ENCODE measurements at places on chromosomes 1 and 21. TPM values are rescaled to one million over a fixed set of nuclear protein-coding genes. Genes with fewer than 3 reads are reported as not detected.
A peak's percentile ranks its signal among the peaks of the same experiment; 100 is the strongest.

Gene SLFNL1
- total RNA-seq: 0.35 TPM

DNA sequence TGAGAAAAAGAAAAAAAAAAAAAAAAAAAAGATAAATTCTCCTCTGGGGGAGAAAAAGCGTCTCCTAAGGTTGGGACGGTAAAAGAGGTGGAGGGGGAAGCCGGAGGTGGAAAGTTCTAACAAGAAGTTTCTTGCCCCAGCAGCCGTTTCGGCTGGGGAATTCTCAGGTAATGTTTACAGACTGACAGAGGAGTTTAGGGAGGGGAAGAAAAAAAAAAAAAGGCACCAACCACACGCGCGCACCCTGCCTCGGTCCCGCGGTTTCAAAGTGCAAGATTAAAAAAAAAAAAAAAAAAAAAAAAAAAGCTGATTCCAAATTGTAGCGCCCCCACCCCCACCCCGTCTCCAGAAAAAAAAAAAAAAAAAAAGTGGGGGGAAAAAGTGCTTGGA lies 504 bp downstream of the DHRS3 start:
- DNase-seq: peak; percentile 56

Gene CXADR
- total RNA-seq: 21.7 TPM

GRCh38 chr1:26598890-26599289 lies 69.3 kb downstream of the RPS6KA1 start:
- no peak for DNase-seq

DNA sequence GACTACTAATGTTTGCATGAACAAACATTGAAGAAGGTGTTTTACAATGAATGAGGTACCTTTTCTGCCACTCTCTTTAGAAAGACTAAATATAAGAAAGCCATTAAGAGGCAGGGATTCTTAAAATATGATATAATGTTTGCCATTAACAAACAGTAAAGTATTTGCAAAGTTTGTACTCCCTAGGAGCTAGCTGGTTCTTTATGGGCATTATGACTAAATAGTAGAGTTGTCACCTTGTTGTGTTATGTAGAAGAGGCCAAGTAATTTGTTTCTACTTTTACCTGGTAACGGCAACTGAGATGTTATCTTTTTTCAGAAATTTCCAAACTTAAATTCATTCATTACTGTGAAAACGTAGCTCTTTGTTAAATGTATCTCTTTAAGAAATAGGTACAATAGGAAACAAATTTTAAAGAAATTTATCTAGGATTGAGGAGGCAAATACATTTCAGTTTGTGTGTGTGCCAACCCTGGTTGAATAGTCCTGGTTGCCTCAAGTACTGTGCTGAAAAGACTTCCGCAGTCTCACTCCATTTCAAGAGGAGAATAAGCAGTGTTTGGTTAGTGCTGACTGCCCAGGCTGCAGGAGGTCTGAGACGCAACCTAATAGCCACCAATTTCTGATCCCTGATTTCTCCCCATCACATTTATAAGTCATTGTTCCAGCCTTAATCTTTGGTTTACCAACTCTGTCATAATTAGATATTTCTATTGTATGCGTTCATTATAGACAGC lies 52.1 kb downstream of the WDR3 start:
- no peak for DNase-seq

GRCh38 chr1:69523032-69523431 lies 44.7 kb upstream of the LRRC7 start:
- DNase-seq: no peak

GRCh38 chr21:16040601-16041000 lies 310.8 kb downstream of the USP25 start:
- no peak for DNase-seq

Gene MANEAL
- 13.1 TPM for total RNA-seq

GRCh38 chr1:181131255-181131941 lies 42.9 kb downstream of the IER5 start:
- DNase-seq: no peak

- no peak for DNase-seq
Measured at GRCh38 chr1:166272155-166272554, 105.4 kb upstream of the FAM78B start.

- no peak for DNase-seq
Measured at GRCh38 chr1:229537894-229538293, 20.6 kb downstream of the ABCB10 start.

DNA sequence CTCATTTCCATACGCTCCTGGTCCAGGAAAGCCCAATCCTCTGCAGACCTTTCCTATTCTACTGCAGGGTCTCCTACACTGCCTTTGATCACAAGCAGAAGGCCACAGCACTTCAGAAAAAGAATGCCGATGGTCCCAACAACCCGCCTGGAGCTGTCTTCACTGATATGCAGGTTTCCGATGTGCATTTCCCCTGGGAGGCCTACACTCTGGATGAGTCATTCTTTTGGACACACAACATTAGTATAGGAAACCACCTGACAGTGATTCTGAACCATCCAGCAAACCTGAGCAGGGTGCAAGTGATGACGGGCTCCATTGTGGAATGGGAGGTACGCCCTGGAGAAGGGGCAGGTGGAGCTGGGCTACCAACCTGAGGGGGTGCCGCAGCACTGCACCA lies 15.0 kb downstream of the PCAT6 start:
- no peak for DNase-seq

- no peak for DNase-seq
Measured at GRCh38 chr21:37337831-37338230, 28.7 kb upstream of the DYRK1A start.

GRCh38 chr21:15874615-15875014 lies 144.8 kb downstream of the USP25 start:
- no peak for DNase-seq

GRCh38 chr1:87513255-87513654 lies 184.6 kb downstream of the LMO4 start:
- no peak for DNase-seq

Gene FBXO2
- 40.3 TPM for total RNA-seq

Gene ITLN2
- total RNA-seq: not detected

Gene ZBTB8A
- total RNA-seq: 4.2 TPM

- peak; percentile 67 for DNase-seq
Measured at GRCh38 chr1:145918992-145919939, 749 bp upstream of the PEX11B start.

DNA sequence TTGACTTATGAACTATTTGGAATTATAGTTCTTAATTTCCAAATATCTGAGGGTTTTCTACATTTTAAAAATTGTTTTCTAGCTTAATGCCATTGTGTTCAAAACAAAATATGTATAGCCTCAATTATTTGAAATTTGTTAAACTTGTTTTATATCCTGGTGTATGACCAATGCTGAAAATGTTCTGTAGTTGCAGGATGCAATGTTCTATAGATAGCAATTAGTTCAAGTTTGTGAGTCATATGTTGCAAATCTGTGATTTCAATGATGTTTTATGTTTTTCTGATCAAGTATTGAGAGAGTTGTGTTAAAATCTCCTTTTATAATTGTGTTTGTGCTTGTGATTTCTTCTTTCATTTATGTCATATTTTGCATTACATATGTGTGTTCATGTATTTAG lies 517.5 kb downstream of the ADGRL2 start:
- DNase-seq: no peak

Gene DNAJC6
- 11.2 TPM for total RNA-seq

DNA sequence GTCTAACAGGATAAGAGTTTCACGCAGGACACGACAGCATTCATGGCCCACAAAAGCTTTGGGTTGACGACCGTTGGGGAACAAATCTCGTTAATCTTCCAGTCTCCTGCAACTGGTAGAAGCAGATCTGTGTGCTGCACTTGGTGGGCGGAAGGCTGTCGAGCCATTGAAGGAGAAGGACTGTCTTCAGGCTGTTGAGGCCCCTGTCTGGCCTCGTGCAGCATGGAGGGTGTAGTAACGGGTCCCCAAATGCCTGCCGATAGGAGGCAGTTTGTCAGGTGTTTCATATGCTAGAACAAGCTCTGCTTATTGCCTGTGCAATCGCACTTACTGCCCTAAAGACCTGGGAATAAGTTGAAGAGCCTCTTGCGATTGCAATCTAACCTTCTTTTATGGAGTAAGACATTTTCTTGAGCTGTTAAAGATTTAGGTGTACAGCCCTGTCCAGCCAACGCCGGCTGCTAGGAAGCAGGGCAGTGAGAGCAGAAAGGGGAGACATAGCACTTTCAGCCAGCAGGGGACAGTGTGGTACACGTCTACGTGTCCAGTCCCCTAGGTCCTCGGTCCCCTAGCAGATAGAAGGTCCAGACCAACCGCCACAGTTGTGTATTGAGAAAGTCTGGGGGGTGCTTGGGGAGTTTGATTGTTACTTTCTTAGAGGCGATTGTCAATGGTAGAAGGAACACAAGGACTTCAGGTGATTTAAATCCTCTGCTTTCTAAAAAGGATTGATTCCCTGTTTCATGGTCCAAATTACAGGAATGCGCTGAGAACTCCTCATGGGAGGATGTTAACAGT lies 102.3 kb upstream of the TMPRSS2 start:
- no peak for DNase-seq

Gene COL6A2
- 22.0 TPM for total RNA-seq

Gene NTNG1
- total RNA-seq: not detected

Gene C1QB
- not detected for total RNA-seq

Gene NPR1
- total RNA-seq: 0.53 TPM

GRCh38 chr21:44427241-44428120 lies 27.8 kb upstream of the LRRC3 start:
- no peak for DNase-seq
